ENCODE measurements at places on chromosomes 2 and 18. TPM values are rescaled to one million over a fixed set of nuclear protein-coding genes. Genes with fewer than 3 reads are reported as not detected.

C2orf78 gene
- total RNA-seq = not detected

KCNG2 gene
- total RNA-seq = 1.4 TPM

GRCh38 chr2:187877391-187877790 is 323.2 kb upstream of the TFPI start:
- DNase-seq = no peak

GRCh38 chr2:100614455-100615000 is 51.7 kb downstream of the PDCL3 start:
- DNase-seq = no peak

GRCh38 chr2:62040926-62041325 is 135.5 kb downstream of the COMMD1 start:
- DNase-seq = no peak

All from lung microvascular endothelial cell (primary cell).